HFF-Myc (cell line): ENCODE measurements at places on chromosomes 4 and X.
A peak's percentile ranks its signal among the peaks of the same experiment; 100 is the strongest.

GRCh38 chr4:71833232-71833900, 49.5 kb upstream of the GC start:
- DNase-seq: no peak

GRCh38 chrX:128807367-128807766, 715.9 kb downstream of the SMARCA1 start:
- no peak for DNase-seq

DNA sequence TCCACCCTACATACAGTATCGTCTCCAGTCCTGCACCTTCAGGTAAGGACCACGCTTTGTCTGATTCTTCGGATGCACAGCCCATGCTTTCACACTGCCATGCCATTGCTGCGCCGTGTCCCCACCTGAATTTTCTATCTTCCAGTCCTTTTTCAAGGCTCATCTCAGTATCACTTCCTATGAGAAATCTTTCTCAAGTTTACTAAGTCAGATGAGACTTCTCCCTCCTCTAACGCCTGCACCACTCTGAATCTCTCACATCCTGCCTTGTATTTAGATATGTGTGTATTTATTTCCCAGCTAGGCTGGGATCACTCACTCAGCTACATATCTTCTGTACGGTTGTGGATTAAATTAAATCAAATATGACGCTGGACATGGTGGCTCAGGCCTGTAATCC, 116.8 kb downstream of the SMIM20 start:
- DNase-seq: no peak

DNA sequence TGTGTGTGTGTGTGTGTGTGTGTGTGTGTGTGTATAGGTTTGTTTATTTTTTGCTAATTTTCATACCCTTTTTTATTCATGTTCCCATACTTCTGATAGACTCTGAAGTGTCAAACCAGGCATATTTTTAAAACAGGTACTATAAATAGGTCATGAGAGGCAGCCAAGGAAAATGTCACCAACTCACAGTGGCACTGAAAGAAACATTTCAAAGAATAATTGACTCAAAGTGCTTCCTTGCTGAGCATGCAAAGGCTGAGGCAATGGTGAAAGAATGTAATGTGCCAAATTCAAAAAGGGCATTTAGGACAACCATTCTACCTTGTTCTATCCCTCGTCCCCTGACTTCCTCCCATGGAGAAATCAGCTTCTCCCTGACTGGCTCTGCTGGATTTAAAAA, 95.5 kb downstream of the EIF4E start:
- DNase-seq: no peak

GRCh38 chrX:115889121-115889890, 281.2 kb upstream of the AGTR2 start:
- DNase-seq: no peak

DNA sequence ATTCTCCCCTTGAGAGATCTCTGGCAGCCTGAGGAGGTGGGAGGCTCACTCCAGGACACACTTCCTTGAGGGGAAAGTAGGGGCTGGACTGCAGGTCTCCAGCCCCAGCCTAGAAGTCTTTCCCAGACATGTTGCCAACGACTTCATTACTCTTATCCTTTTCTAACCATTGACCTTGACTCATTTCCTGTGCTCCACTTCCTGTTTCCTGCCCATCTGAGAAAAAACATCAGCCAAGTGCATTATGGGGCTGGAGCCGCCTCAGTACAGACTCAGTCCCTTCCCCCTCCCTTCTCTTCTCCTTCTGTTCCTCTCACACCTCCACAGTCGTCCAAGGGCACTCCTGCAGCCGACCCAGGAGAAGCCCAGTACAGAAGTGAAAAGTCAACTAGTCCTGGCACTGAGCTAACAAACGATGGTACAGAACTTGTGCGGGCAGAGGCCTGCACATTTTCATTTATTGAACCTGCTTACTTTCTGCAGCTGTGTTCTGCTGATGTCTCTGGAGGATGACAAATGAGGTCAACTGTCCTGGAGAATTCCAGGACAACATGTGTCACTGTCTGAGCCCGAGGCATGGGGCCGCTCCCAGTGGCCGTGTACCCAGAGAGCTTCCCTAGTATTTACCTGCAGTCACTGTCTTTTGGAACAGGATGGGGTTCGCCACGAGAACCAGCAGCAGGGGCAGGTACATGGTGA, 20.1 kb downstream of the GPR143 start:
- DNase-seq: no peak

DNA sequence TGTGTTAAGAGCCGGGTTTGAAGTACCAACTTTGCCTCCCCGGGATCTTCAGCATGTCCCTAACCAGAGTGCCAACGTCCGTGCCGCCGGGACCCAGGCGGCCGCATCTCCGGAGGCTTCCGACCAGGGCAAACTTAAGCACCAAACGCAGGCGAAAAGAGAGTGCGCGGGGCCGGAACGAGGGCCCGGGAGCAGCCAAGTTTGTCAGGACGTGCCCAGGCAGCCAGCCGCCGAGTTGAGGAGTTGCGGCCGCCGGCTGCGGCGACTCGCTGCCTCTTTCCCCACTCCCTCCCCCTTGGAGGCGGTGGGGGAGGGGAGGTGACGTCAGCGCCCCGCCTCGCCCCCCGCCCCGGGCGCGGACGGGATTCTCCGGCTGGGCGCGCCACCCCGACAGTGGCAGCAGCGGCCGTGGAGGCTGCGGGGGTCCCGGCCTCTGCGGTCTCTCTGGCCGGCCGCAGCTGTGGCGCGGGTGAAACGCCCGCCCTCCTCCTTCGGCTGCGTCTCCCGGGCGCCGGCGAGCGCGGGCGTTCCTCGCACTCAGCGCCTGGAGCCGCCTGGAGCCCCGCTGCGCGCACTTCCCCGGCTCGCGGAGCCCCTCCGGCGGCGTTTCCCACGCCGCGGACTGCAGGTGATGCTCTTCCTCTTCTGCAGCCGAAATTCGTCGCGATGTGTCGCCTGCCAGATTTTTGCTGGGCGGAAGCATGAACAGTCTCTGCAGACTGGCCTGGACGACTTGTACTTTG, 2.9 kb upstream of the FAT1 start:
- DNase-seq: no peak

DNA sequence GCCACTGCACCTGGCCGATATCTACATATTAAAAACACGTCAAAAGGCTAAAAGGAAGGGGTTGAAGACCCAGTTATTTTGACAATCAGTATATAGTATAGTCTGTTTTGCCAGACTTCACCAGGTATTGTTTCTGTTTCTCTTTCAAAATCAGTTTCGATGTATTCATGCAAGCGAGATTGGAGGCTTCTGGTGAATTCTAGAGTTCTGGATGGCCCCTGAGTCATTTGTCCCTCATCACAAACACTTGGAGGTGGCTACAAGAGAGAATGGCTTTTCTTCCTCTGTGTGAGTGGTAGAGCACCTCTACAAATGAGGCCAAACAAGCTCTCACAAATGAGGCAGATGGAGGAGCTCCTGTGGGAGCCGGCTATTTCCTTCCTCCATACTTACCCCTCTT, 68.6 kb upstream of the ADGRG2 start:
- no peak for DNase-seq

DNA sequence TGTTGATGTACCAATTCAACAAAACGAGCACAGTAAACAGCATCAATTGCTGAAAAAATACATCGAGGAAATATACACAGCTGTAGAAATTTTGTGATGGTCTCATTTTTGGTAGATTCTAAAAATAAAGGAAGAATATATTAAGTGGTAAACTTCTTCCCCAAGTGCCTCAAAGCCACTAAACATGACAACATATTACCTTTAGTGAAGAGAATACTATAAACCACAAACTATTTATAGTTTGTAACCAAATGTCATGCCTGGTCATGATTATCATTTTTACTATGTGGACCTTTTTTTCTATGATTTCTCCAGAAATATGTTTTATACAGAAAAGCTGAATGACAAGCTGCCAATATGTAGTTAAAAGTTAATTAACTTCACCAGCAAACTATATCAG, 106.9 kb downstream of the THOC2 start:
- DNase-seq: no peak

DNA sequence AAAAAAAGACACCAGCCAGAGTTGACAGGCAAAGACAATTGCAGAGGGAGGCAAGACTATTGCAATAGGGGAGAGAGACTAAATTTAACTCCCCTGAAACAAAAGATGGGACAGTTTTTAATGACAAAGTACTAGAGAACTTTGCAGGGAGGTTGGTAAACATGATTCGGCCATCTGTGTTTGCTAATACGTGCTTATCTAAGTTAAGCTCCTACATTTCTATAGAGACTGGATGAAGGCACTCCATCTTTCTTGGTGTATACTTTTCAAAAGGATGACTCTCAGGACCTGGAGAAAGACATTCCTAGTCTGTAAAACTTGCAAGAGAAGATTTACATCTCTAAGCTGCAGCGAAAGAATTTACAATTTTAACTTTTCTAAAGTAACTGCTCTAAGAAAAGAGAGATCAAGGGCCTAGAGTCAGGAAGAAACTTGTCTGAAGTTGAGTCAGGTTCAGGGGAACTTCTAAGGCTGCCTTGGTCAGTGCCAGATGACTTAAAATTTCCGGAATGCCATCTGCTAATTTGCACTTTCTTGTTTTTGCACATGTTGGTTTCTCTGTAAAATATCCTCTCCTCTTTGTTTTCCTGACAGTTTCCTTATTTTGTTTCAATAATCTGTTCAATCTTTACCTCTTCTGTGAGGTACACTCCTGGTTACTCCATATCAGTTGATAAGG, 10.6 kb downstream of the ADAM29 start:
- no peak for DNase-seq

DNA sequence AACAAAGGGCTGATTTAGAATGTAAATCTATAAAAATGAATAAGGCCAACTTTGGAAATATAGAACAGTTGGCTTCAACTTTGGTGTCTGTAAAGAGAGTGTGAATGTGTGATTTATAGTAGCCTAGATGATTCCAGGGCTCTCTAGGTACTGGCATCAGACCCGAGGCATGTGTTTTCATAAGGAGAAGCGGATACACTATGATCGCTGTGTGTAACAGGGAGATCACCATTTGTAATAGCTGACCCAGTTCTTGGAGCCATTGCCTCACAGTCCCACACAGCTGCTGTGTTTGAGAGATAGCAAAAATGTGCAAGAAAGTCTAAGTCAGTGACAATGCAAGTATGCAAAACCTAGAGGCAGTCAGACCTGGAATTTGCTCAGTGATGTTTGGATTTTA, 135.1 kb downstream of the REPS2 start:
- DNase-seq: no peak

GRCh38 chr4:99945718-99946355, 581 bp downstream of the DNAJB14 start:
- no peak for DNase-seq

- DNase-seq: no peak
Measured at GRCh38 chr4:22901631-22902030, 208.9 kb downstream of the GBA3 start.

- no peak for DNase-seq
Measured at GRCh38 chrX:133229361-133229760, 11.2 kb upstream of the TFDP3 start.

DNA sequence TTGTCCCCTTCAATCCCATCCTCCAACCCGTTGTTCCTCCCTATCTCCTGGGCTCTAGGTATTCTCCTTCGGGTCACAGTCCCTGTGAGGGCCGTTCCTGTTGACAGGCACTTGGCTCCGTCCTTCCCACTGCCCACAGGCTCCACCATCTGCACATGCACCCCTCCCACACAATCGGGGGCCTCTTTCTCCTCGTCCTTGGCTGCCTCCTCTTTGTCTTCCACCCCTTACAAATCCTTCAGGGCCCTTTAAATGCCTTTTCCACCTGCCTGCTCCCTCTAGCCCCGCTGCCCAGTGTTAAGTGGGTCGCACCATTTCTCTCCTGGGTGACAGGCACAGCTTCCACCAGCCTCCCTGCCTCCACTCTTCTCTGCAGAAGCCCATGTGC, 2.7 kb upstream of the AVPR2 start:
- no peak for DNase-seq

DNA sequence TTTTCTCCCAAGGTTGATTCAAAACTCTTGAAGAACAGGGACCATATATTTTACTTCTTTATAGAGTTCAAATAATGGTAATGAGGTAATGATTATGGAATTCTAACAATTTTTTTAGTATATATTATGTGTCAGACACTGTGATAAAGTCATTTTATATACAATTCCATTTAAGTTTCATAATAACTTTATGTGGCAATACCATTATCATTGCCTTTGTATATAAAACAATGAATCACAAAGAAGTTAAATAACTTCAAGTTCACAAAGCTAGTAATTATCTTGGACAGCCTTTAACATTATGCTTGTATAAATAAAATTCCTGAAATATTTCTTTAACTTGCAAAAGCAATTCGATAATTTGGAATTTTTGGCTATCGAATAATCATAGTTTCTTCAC, 20.6 kb downstream of the MAGEC1 start:
- DNase-seq: no peak

GRCh38 chr4:73759357-73759756, 19.0 kb downstream of the CXCL8 start:
- DNase-seq: no peak

DNA sequence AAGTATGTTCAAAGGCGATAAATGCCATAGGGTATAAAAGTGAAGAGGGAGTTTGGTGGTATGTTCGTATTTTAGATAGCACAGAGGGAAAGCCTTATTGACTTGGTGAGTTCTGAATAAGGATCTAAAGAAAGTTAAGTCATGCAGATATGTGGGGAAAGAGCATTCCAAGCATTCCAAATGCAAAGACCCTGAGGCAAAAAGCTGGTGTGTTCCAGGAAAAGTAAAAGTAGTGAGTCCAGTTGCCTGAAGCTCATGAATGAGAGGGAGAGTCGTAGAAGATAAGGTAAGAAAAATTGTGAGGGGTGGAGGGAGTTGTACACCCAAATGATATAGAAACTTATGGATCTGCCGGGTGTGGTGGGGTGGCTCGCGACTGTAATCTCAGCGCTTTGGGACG, 426.7 kb downstream of the RPA4 start:
- DNase-seq: no peak

GRCh38 chr4:140344101-140344500, 29.3 kb upstream of the SCOC start:
- no peak for DNase-seq

GRCh38 chr4:76301068-76301774, 5.3 kb upstream of the STBD1 start:
- peak; percentile 50 for DNase-seq

GRCh38 chr4:28948501-28948900, 1771.7 kb upstream of the PCDH7 start:
- no peak for DNase-seq

DNA sequence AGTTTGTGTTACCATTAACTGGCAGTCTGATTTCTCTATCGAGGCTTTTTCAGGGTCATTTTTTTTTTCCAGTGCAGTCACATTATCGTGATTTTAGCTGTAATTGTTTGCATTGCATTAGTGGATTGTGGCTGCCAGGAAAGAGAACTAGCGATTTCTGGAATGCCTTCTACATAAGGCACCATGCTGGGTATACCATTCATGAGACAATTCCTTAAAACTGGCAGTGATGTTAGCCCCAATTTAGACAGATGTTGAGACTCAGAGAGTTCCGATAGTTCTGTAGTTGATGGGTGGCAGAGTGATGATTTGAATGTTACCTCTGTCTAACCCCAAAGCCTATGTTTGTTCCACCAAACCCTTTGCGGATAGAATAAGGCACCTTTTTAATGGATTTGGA, 175.4 kb upstream of the TENM3 start:
- DNase-seq: no peak

GRCh38 chr4:159055833-159056232, 47.0 kb upstream of the RAPGEF2 start:
- no peak for DNase-seq
